NCI-H2029 treated with DMSO at 0.1 percent for 48 hours (cell line): ENCODE measurements at places on chromosomes 6 and 20.

DNA sequence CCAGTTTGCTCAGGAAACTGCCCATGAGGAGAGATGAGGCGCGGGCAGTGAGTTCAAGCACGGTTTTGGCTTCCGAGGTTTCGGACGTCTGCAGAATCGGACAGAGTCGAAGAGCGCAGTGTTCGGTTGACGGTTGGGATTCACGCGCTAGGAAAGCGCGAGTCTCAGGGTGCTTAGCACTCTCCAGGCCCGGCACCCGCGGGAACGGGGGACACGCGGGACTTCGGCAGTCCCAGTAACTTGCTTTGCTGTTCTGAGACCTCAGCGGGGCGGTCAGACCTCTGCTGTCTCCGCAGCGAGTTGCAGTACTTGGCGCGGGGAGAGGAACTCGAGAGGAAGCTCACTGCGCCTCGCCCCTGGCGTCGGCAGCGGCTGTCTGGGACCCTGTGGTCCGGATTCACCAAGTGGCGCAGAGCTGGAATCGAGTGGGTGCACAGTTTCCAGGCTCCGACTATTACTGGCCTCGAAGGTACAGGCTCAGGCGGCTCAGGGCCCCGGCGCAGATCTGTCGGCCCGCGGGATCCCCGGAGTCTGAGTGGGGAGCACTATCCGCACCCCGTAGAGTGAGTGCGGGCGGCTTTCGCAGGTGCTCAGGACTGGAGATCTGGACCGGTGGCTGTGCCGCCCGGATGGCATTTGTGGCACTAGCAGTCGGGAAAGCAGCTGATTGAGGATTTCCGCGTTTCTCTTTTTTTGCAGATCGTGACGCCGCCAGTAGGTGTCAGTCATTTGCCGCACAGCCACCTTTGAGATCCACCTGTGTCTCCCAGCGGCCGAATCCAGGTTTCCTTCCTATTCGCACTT is at the start of gene POM121L2:
POM121L2 (minus strand) TSS at position 128 of the 804 bp plus-strand sequence; CDS start at position 25, 103 bp downstream.
- no peak for DNase-seq

DNA sequence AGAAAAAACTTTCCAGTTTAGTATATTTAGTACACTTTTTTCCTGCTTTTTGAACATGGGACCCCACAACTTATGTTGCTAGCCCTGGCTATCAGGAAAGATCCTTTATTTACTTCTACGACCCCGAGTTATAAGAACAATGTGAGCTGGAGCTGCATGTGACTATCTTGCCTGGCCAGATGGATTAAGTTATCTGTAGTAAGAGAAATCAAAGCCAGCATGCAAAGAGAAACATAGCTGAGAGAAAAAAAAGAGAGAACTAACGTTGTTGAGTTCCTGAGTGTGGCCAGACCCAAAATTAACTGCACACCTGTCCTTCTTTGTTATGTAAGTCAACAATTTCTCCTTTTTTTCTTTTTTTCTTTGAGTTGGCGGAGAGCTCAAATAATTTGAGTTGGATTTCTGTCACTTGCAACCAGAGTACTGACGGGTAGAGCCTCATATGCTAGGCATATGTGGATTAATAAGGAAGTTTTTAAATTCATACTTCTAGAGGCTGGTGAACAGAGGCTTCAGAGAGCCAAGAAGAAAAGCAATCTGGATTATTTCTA is 219.5 kb downstream of the HACE1 start:
- DNase-seq = no peak

DNA sequence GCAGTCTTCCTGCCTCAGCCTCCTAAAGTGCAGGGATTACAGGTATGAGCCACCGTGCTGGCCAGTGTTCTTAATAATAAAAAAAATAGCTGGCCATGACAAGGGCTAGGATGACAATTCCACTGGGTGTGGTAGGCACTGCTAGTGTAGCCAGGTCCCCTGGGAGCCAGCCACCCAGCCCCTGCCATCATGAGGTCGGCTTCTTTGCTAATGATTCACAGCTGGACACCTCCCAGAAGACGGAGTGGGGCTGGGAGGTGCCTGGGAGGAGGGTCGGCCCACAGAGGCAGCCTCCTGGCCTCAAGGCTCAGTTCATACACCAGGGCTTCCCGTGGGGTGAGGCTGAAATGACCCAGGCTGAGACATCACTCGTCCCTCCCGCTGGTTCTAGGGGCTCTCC is 230.4 kb downstream of the TAF4 start:
- no peak for DNase-seq

- DNase-seq = no peak
Measured at GRCh38 chr6:56540232-56541029, 102.3 kb downstream of the DST start.

DNA sequence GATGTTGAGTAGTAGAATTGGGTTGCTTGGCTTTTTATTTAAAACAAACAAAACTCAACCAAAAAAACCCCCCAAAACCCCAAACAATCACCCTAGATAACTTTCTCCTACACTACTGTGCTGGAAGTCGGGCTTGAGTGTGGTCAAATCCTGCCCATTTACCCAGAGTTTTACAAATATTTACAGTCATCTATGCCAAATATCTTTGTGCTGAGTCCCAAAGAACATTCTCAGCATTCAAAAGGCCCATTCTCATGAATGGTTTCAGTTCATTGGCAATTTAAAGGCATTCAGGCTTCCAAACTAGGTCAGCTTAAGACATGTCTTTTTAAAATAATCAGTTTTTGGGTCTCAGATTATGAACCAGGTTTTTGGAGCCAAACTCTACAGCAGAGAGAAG is 1.8 kb downstream of the RNF144B start:
- no peak for DNase-seq

- DNase-seq = peak; percentile 46
Measured at GRCh38 chr6:5335020-5335419, 73.7 kb downstream of the FARS2 start.

DNA sequence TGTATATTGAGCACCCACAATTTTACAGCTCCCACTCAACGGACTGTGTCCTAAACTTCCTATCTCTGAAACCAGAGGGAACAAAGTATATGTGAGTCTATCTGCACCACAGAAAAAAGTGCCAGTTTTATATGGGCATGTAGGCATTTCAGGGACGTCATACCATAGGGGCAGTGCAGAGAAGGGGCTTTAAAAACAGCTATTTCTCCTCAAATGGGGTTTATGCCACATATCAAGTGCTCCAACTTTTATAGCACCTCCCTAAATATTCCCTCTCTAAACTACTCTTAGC is 28.9 kb upstream of the ASF1A start:
- no peak for DNase-seq
